ENCODE measurements at places on chromosomes 6 and 20. TPM values are rescaled to one million over a fixed set of nuclear protein-coding genes. Genes with fewer than 3 reads are reported as not detected.

DNA sequence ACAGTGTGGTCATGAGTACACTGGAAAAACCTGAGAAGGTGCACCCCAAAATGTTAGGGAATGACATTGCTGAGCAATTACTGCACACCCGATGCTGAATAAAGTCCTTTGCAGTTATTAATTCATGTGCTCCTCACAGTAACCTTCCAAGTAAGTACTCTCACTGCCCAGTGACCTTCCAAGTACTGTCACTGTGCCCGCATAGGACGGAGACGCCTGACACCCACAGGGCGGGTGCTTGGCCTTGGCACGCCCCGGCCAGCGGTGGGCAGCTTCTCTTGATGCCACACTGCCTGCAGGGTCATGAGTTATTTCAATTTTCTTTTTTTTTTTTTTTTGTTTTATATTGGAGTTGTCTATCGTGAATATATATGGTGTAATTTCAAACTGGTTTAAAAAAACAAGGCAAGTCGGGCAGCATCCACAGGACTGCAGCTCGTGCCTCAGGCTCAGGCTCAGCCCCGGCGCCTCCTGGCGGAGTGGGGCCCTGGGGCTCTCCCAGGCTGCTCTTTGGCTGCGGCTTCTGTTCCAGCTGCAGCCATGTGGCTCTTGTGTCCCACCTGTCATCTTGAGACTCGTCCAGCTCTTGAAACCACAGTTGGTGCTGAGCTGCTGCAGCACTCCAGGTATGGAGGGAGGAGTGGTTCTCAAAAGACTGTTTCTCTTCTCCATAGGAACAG lies 27.0 kb downstream of the PNLDC1 start:
- no peak for DNase-seq

HLA-G gene
- not detected for polyA plus RNA-seq

OPRM1 gene
- not detected for polyA plus RNA-seq

HLA-DRB1 gene
- polyA plus RNA-seq, result not detected
